ENCODE measurements at places on chromosomes 5 and 9. TPM values are rescaled to one million over a fixed set of nuclear protein-coding genes. Genes with fewer than 3 reads are reported as not detected.

- DNase-seq = no peak
Measured at GRCh38 chr9:38416461-38416860, 7.8 kb downstream of the IGFBPL1 start.

GRCh38 chr9:113720495-113720894, 155.6 kb upstream of the ZNF618 start:
- no peak for DNase-seq

GRCh38 chr9:13758936-13759335, 479.4 kb upstream of the MPDZ start:
- no peak for DNase-seq

The RPS14 gene
- total RNA-seq = 2,304 TPM

The CCIN gene
- not detected for total RNA-seq

GRCh38 chr5:124089578-124089977, 577.6 kb downstream of the CSNK1G3 start:
- no peak for DNase-seq

DNA sequence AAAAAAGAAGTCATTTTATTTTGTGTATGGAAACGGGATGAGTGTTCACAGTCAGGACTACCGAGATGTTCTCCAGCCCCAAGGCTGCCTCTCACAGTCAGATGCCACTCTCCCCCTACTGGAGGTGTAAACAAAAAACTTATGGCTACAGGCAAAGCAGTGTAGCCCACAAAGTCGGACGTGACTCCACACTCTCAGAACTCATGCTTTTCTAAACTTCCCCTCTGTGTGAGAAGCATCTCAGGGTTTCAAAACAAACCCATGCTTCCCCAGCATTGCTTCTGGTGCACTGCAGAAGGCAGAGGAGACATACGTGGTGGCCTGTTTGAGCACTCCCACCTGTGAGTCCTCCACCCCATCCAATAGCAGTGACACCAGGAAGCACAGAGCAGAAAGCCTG, 580.3 kb downstream of the BNC2 start:
- DNase-seq = no peak

The INSL6 gene
- total RNA-seq = not detected

- no peak for DNase-seq
Measured at GRCh38 chr5:37940931-37941623, 101.2 kb upstream of the GDNF start.

DNA sequence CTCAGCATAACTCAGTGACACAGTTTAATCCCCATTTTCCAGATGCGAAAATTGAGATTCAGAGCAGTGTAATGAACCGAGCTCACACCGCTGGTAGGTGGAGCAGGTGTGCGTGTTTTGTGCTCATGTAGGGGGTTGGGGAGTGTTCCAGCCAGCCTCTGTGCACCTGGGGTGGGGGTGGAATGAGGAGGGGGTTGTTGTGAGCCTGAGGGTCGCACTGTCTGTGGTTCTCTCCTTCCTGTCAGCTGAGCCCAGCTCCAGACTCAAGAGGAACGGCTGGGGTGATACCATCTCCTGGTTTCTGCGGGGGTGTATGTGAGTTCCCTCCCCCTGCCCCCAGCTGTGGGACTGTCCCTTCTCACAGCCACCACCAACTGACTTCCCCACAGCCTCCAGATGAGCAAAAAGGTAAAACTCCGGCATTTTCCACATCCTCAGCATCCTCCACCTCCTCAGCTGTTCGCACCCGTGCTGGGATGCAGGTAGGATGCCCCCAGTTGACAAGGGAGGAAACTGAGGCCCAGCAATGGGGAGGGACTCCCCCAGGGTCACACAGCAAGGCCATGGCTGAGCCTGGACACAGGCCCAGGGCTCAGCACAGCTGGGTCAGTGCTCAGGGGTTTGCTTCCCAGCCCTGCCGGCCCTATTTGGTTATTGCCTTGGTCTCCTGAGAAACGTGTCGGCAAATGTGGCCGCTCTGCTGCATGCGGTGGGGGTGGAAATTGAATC, 2.1 kb downstream of the SH2D3C start:
- DNase-seq = peak; percentile 99

DNA sequence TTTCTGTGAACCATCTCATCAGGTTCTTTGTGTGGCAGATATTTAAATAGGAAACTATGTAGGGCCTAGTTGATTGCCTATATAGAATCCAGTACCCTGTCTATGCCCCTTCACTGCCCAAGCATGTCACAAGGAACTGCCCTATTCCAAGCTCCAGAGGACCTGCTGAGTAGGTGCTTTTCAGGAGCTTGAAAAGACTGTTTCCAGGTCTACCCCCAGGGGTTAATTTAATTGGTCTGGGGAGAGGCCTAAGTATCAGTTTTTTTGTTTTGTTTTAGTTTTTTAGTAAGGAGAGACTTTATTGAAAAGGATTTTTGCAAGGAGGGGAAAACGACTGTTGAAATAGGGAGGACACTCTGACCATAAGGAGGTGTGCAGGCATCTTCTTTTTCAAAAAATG, 43.3 kb downstream of the EXOSC2 start:
- no peak for DNase-seq

The SNCB gene
- 3.5 TPM for total RNA-seq

The SLC12A7 gene
- total RNA-seq = 0.06 TPM

The ALG2 gene
- 35.2 TPM for total RNA-seq

GRCh38 chr9:93814077-93814956, 140.8 kb downstream of the BARX1 start:
- no peak for DNase-seq

DNA sequence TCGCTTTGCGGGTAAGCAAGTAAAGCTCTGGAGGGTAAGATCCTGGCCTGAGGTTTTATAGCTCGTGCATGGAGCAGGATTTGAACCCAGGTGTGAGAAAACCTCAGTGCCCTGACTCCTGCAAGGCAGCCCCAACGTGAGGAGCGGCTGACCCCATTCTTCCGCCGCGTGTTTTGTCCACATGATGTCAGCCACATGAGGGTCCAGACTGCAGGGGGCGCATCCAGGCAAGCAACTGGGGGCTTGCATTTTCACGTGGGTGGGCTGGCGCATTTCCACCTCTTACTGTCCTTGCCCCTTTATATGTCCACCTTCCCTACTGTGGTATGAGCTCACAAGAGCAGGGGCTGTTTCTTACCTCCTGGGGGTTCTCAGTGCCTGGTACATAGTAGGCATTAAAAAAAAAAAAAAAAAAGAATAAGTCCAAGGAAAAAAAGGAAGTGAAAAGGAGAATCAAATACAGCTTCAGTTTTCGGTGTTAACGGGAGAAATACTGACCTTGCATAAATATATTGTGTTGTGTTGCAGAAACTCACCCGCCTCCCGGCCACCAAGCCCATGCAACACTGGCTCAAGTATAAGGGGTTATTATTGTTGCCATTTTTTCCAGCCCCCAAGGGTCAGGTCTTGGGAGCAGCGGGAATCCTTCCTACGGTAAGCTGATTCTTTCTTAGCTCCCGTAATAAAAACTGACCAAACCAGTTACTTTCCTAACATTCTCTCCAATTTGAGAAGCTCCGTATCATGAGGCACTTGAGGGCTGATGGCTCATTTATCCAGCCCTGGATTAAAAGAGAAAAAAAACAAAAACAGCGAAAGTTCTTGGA, 15.0 kb downstream of the TLX3 start:
- no peak for DNase-seq

DNA sequence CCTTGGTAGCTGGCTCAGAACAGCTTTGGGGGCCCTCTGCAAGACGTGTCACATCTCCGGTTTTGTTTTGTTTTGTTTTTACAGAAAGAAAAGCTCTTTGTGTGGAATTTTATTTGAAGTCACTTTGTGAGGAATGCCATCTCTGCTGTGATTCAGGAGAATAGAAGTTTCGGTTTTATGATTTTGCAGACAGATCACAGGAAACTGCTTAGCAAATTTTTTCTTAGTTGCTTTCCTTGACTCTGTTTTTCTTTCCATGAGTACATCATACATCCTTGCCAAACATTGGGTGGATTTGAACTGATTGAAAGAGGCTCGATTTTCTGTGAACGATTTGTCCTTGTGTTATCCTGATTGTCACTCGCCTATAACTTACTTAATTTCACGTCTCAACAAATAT, 5.1 kb downstream of the SEMA5A start:
- DNase-seq = no peak

DNA sequence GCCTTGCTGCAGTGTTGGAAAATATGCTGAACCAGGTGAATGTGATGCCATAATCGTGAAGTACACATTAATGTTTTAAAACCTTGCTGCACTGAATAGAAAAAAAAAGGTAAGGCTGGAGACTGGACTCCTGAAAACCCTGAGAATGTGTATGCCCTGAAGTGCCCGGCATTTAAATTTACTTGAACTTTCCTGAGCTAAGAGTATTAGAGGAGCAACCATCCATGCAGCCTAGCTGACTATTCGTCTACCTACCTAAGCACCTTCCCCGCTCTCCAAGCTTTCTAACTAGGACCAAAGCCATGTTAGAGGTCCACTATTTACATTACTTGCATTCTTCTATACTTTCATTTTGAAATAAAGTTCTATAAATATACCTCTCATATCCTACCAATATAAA, 1.4 kb downstream of the GABRG2 start:
- no peak for DNase-seq

GRCh38 chr5:180209137-180209581, at the start of gene RASGEF1C:
Gene RASGEF1C, minus strand, starts transcription at chr5:180209211. Its CDS starts 71,159 bp downstream, at chr5:180138052.
- DNase-seq = no peak

The CD72 gene
- total RNA-seq = 67.6 TPM

The SOWAHA gene
- not detected for total RNA-seq

- no peak for DNase-seq
Measured at GRCh38 chr5:135810188-135810943, 24.1 kb upstream of the SLC25A48 start.

The CFAP157 gene
- not detected for total RNA-seq

The HIGD2A gene
- 145 TPM for total RNA-seq

DNA sequence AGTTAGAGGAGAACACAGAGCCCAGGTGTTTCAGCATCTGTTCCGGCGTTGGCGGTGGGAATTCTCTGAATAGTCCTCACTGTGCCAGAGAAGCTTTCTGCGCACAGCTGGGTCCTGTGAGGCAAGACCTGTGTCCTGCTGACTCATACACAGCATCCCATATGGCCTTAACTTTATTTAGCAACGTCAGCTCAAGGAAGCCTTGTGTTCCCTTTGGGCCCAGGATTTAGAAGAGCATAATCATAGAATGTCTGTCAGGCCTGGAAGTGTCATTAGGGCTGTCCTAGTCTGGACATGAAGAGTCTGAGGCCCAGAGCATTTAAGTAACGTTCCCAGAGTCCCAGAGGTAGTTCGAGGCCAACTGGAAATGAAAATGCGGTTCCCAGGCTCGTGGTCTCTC, 188.6 kb upstream of the DMRT1 start:
- DNase-seq = no peak

DNA sequence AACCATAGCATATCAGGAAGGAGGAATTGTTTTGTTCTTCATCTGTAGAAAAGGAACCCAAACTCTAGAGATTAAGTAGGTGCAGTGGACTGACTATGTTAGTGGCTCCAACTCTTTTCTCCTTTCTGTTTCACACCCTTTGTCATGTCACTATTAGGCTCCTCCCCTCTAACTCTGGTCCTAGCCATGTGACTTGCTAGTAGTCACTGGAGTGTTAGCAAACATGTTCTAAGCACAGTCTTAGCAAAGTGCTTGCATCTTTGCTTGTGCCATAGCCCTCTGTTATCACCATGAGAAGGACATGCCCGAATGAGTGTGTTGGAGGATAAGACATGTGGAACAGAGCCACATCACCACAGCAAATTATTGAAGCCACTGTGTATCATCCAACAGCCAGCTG, 55.4 kb upstream of the PPP3R2 start:
- no peak for DNase-seq

GRCh38 chr9:81474125-81474524, 215.2 kb downstream of the TLE1 start:
- no peak for DNase-seq

DNA sequence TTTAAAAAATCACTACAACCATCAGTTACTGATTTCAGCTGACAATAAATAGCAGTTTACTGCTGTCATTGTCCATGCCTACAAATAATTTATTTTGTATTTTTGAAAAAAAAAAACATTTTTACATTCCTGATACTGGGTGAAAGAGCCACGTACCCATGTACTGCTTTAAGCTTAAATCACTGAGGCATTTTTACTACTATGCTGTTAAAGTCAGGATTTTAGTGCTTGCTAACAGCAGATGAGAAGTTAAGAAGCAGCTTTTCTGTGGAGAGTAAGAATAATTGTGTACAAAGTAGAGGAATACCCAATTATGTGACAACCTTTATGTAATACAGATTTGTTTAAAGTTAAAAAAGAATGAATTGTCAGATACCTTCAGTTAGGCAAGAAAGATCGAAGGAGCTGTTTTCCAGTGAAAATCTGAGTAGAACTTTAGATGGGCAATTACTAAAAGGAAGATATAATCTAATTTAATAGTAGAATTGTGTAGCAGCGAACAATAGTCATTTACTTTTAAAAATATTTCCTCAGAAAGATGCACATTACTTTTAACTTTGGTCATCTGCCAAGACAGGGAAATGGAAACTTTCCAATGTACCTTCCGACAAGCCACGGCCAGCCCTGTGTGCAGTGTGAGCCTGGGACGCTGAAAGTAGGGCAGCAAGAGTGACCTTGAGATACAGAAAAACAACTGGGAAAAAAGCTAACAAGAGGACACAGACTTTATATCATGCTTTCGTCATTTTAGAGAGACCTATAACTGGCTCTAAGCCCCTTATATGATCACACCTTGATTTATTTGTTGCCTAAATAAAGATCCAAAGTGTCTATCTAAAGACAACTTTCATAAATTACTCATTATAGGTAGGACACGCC, 39.9 kb downstream of the RHOBTB3 start:
- no peak for DNase-seq

The CD14 gene
- total RNA-seq = 0.52 TPM

DNA sequence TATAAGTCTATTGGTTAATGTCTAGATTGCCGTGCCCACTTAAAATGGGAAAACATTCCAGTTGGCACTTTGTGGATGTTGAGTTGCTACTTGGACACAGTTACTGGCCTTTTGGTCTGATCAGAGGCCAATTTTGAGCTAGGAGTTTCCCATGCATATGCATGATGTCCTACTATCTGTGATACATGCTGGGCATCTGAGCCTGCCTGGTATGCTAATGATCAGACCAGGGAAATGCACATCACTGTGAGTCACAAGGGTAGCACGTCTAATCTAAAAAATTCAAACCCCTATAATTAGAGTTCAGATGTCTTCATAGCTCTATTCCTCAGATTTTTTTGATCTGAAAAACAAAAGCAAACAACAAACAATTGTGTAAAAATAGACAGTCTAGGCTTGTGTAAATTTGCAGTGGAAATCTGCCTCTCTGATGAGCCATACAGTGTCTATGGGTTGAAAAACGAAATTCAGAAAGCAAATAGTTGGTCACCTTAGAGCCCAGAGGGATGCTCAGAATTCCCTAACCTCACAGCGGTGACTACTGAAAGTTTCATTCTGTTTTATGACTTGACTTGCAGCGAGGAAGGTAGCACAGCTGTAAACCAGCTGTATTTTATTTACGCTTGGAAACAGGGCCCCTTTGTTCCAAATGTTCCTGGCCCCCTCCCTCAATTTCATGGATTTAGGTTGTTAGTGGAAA, 37.3 kb downstream of the PALM2AKAP2 start:
- DNase-seq = no peak

The DRD1 gene
- total RNA-seq = not detected

The PNPLA7 gene
- 8.5 TPM for total RNA-seq

The PDGFRB gene
- not detected for total RNA-seq

GRCh38 chr5:83363111-83363885, 108.2 kb upstream of the VCAN start:
- DNase-seq = no peak

The PITX1 gene
- 66.8 TPM for total RNA-seq

Data from OCI-LY7 (cell line).